ENCODE measurements at places on chromosomes 4 and X.

DNA sequence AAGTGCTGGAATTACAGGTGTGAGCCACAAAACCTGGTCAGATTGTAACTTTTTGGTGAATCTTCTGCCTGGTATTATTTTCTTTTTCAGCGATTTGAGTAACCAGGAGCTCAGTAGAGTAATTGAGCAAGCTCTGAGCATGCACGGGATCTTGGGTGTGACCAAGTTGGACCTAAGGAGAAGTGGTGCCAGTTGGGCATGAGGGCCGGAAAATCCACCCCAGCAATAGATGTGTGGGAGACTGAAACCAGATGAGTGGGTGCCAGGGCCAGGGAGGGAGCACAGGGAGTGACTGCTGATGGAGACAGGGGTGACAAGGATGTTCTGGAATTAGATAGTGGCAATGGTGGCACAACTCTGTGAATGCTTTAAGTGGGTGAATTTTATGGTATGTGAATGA, 3.7 kb upstream of the CCNQ start:
- no peak for DNase-seq

DNA sequence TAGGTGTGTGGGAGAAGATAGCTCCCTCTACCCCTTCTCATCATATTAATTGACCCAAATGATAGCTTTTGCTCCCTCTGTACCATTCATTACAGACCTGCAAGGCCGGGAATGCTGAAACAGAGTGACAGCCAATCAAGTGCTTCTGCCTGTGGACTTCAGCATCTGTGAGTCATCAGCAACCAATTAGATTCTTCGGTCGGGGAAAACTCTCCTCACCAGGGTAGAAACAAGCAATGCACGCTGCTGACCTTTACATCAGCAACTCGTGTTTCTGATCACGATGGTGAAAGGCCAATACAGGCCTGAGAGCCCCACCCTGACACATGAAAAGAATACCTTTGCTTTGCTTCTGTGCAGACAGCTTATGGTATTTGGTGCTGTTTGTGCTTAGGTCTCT, 347.2 kb upstream of the DDX53 start:
- DNase-seq = no peak

GRCh38 chr4:146333187-146333894, 119.0 kb downstream of the REELD1 start:
- DNase-seq = no peak

- DNase-seq = no peak
These were observed 9.2 kb downstream of the PALLD start for GRCh38 chr4:168506014-168506413.

DNA sequence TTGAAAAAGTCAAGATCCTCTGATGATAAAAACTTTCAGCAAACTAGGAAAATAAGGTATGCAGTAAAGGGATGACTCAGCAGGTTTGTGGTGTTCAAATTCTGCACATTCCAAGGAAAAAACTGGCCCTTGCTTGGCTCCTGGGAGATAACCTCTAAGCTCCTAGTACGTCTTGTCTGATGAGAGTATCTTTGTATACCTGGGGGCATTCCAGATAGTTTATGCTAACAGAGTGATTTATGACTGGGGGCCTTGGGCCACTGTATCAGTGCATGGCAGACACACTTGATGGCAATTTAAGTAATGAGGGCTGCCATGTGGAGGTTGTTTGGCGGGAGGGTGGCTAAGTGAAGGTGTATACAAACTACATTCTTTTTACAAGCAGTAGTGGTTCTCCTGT, 56.9 kb downstream of the NSG1 start:
- no peak for DNase-seq

DNA sequence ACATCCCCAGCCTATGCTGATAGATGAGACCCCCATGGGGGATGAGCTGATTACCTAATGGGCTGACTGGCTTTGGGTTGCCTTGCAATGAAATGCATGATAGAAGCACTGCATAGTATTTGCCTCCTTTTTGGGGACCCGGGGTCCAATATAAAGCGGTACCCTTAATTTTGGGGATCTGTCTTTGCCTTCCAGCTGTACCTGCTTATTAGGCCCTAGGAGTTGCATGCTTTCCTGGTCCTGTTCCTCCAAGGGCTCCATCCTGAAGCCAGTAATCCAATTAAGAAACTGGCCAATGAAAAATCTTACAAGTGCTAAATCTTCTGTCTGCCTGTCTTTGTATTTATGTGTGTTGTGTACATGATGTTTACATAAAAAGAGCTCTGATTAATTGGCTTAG, 791.6 kb downstream of the TRIML1 start:
- no peak for DNase-seq

DNA sequence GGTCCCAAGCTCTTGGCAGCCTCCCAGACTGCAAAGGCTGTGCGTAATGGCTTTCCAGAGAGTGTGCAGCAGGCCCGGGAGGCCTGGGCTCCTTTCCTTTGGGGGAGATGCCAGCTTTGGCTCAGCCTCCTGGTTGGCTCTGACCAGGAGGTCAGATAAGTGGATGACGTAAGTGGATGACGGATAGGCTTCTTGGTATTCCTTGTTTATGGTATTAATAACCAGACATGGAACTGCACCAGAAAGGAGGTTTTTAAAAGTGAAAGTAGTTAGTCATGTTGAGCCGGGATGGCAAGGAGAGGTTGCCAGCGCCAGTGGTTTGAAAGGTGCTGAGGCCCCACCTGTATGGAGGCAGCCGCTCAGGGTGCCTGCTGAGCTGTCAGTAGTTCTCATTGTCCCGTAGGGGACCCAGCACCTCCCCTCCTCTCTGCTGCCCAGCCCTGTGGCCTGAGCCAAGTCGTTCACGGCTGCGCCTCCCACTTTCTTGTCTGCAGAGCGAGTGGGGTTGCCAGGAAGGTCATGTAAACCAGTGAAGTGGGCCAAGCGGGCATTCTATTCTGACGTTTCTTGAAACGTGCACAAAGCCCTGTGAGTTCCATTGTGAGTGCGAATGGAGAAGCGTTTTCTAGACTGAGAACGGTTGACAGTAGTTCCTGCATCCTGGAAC, 28.7 kb upstream of the STOX2 start:
- DNase-seq = peak; percentile 22

DNA sequence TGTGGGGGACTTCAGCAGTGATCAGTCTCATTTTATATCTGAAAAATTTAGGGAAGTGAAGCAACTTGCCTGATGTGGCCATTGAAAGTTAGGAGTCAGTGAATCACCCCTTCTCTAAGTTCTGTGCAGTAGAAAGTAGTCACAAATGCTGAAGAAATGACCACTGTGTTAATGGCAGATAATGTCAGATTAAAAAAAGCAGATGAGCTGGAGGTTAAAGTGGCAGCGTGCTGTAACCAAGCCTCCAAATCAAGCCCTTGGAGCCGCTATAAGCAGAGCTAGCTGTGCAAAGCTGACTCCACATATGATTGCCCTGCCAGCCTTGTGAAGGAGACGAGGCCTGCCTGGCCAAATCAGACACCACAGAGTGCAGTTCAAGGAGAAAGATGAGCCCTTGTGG, 39.2 kb upstream of the PDE5A start:
- DNase-seq = no peak

DNA sequence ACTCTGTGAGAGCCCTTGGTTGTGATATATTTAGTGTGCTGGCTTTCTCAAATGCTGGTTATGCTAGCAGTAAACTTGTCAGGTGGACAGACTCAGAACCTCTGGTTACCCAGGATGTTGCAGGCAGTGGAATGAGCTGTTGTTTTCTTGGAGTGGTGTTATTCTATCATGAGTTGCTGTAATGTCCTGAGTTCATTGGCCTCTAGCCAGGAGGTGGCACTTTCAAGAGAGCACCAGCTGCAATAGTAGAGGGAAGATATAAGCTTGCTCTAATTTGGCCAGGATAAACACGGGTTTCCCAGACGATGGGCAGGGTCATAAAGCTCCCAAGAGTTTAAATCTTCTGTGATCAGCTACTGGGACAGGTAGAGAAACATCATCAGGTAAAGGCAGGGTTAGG, 95.0 kb upstream of the UBQLN2 start:
- DNase-seq = no peak

Measured in NCI-H187 (cell line).